Anterior cingulate cortex (tissue), 58 donors: ENCODE measurements at places on chromosomes 4 and X.

- DNase-seq, result no peak
These were observed 851 bp downstream of the POLR2B start for GRCh38 chr4:56979421-56980072.

DNA sequence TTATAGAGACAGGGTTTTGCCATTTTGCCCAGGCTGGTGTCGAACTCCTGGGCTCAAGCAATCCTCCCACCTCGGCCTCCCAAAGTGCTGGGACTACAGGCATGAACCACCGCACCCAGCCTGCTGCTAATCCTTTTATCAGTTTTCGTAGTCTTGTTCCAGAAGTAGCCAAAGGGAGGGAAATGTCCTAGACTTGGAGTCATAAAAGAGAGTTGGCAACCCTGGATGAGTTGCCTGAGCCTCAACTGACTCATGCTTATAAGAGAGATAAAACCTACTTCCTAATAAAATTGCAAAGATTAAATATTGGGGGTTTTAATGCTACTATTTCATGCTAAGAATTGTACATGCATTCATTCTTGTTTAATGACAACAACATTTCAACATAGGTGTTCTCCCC is 44.3 kb downstream of the CD40LG start:
- no peak for DNase-seq

GRCh38 chrX:40424259-40424658 is 156.5 kb upstream of the ATP6AP2 start:
- DNase-seq, result no peak

DNA sequence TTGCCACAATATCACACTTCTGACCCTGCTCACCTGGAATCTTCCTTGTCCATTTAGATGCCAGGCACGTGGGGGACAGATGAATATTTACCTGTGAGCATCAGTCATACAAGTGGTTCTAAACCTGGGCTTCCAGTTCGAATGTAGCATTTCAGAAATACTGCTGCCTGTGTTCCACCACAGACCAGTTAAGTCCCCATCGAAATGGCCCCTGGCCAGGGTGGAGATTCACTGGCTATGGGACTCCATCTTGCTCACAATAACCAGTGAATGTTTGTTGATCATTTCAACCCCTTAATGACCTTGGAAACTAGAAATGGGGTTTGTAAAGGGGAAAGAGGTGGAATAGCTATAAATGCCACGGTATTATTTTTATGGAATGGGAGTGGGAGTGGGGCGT is 73.8 kb downstream of the CLDN34 start:
- no peak for DNase-seq

GRCh38 chr4:1044469-1045192 is 33.2 kb downstream of the FGFRL1 start:
- DNase-seq, result no peak

- DNase-seq, result no peak
These were observed 115.0 kb upstream of the TBL1X start for GRCh38 chrX:9349572-9350494.
